T-helper 22 cell (primary cell): ENCODE measurements at places on chromosomes 11 and 22.
A peak's percentile ranks its signal among the peaks of the same experiment; 100 is the strongest.

- DNase-seq = no peak
Measured at GRCh38 chr22:49432211-49432896, 395.3 kb downstream of the BRD1 start.

GRCh38 chr11:78689585-78690153 is 115.0 kb upstream of the NARS2 start:
- DNase-seq = no peak

GRCh38 chr11:118265954-118266353 is 1.9 kb upstream of the MPZL2 start:
- DNase-seq = no peak

DNA sequence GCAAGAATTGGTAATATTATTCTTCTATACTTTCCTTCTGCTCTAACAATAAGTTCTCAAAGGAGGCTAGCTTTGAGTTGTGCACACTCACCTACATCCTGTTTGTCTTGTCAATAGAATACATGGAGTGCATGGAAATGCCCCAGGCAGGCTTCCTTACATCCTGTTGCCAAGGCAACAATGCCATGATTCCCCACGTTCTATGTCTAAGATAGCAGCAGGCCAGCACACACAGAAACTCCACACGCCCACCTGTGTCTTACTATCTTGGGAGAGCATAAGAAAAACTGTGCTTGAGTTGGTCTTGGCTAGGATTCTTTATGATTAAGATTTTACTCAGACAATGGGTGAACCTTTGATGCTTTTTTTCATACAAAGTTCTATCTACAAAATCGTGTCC is 379.2 kb downstream of the AASDHPPT start:
- DNase-seq = no peak

- DNase-seq = no peak
Measured at GRCh38 chr11:126978165-126978564, 22.4 kb downstream of the KIRREL3 start.

GRCh38 chr22:47012589-47013370 is 250.3 kb downstream of the TBC1D22A start:
- DNase-seq = no peak

GRCh38 chr11:11626128-11626527 is 4.3 kb upstream of the GALNT18 start:
- no peak for DNase-seq

GRCh38 chr11:87431392-87431791 is 393.7 kb downstream of the TMEM135 start:
- DNase-seq = no peak

DNA sequence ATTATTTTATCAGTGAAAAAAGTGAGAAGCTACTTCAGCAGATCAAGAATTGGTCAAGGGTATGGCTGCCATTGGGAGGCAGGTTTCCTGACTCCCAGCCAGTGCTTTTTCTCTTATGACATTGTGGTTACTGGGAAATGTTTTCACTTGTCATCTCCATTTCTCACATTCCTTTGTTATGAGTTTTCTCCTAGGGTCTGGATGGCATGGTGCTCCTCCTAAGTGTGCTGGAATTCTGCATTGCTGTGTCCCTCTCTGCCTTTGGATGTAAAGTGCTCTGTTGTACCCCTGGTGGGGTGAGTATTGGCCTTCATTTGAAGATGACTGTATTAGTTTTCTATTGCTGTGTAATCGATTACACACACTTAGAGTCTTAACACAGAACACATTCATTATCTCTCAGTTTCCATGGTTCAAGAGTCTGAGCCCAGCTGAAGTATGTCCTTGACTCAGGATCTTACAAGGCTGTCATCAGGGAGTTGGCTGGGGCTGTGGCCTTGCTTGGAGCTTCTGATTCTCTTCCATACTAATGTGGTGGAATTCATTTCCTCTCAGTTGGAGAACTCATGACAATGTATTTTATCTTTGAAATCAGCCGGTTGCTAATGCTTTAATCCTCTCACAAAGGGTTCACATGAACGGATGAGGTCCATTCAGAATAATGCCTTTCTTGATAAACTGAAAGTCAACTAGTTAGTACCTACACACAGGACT is 21.0 kb upstream of the MS4A6E start:
- DNase-seq = no peak

- no peak for DNase-seq
Measured at GRCh38 chr11:47130543-47130942, 46.1 kb downstream of the ARFGAP2 start.

GRCh38 chr11:97087419-97087818 is 697.6 kb downstream of the JRKL start:
- no peak for DNase-seq

GRCh38 chr11:72578051-72578450 is 96.2 kb downstream of the PDE2A start:
- DNase-seq = no peak

- DNase-seq = no peak
Measured at GRCh38 chr11:79265756-79266322, 175.0 kb downstream of the TENM4 start.

- no peak for DNase-seq
Measured at GRCh38 chr11:69365558-69365957, 71.6 kb downstream of the MYEOV start.

DNA sequence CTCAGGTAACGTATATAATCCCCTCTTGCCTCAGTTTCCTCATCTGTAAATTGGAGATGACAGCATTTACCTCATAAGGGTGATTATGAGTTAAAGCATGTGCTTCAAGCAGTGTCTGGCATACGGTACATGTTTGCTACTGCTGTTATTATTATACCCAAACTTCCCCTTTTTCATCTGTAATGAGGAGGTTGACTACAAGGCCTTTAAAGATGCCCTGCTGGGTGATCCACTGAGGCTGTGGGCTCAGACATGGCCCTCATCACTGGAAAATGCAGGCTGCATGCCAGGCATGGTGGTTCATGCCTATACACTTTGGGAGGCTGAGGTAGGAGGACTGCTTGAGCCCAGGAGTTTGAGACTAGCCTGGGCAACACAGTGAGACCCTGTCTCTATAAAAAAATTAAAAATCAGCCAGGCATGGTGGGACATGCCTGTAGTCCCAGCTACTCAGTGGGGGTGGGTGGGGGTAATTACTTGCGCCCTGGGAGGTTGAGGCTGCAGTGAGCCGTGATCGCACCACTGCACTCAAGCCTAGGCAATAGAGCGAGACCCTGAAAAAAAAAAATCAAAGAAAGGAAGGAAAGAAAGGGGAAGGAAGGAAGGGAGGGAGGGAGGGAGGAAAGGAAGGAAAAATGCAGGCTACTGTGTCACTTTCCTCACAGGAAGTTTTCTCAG is 4.3 kb downstream of the PIK3IP1 start:
- no peak for DNase-seq

- no peak for DNase-seq
Measured at GRCh38 chr11:126186708-126187529, 24.5 kb downstream of the RPUSD4 start.

GRCh38 chr11:18706330-18707243 is 8.0 kb downstream of the TMEM86A start:
- DNase-seq = peak; percentile 23

DNA sequence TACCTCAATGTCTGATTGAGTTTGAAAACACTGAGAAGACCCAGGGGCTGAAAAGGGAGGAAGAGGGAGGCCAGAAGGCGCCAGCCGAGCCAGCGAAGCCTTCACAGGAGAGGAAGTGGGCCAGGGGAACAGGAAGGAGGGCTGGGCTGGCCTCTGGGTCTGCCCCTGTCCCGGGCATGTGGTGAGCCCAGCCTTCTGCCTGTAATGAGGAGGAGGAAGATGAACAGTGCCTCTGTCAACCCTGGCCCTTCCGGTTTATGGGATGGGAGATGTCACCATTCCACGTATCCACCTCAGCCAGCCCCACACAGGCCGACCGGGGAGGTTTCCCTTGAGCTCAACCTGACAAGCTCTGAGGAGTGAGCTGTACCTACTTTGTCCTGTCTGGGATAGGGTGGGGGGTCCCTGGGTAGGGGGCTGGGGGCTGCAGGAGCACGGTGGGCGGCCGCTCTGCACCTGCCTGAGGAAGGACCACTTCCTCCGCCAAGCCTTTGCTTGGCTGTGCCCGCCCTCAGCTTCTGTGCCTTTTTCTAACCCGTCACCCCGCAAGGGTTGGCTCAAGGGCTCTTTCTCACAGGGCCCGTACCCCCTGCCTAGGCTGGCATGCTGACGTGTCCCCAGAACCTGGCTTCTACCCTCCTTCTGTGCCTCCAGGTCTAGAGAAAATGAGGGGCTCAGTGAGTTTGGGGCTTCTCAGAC is 2.0 kb downstream of the PARVG start:
- no peak for DNase-seq

DNA sequence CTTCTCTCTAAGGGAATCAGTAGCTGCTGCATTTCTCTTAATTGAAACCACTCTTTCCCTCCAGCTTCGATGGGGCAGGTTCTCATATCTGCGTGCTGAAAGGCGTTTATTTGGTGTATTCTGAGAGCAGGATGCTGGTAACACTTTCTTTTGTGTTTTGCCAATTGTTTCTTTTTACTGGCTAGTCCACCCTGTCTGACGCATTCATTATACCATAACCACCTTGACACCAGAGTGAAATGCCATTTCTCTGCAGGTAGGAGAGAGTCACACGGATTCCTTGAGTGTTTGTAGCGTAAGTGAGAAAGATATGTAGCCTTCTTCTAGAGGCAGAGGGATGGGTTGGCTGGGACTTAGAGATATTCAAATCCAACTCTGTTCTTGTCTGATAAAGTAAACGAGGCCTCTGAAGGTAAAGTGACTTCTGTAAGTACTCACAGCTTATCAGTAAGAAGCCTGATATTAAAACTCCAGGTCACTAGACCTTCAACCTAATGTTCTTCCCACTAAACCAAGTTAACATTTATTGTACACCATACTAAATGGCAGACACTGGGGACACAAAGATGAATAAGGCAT is 21.4 kb downstream of the CD44 start:
- no peak for DNase-seq

DNA sequence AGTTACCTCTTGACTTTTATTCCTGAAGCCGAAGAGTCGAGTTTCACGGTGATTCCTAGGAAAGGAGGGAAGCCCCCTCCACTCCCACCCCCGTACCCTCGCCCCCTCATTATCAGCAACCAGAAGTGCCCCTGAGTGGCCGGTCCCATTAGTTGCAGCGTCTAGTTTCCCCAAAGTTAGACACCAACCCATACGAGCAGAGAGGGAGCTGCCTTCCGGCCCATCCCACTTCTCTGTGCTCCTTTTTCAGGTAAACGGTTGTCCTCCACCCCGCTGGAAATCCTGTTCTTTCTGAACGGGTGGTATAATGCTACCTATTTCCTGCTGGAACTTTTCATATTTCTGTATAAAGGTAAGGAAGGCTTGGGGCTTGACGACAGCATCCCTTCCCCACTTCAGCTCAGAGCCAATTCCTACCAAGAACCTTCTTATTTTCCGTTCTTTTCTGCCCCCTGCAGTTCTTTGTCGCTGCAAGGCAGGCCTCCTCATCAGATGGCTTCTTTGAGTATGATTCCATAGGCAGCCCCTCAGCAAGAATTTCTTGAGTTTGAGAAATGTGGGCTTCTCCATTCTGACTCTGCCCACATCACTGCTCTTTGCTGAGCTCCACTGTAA is 701 bp downstream of the TMEM216 start:
- DNase-seq = no peak
